ENCODE measurements at places on chromosomes 7 and 10. TPM values are rescaled to one million over a fixed set of nuclear protein-coding genes. Genes with fewer than 3 reads are reported as not detected.

DNA sequence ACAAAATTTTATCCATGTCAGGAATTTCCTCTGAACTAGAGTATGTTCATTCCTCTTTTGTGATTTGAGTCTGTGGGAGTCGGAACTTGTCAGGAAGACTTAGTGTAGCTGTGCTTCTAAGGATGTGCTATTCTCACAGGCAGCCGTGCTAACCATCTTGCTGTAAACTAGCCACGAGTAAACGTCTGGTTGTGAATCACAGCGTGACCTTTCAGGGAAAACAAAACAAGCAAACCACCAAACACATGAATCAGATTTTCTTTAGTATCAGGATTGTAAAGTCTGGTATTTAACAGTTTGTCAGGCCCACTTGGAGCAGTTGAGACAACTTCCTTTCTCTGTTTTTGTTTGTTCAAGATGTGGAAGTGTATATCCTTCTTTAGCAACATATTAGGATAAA is 32.0 kb downstream of the AUTS2 start:
- no peak for DNase-seq
- no peaks in the 10 kb centered on the region for H3K4me1 ChIP-seq
- H3K36me3 ChIP-seq: no peaks in the 10 kb centered on the region
- H3K27me3 ChIP-seq: no peaks in the 10 kb centered on the region

- H3K27me3 ChIP-seq: peaks cover 9% of the 10 kb centered on the region
- H3K4me1 ChIP-seq: peaks cover 10% of the 10 kb centered on the region
- H3K27ac ChIP-seq: no peak overlapping the region
- DNase-seq: no peak
Measured at GRCh38 chr7:41701068-41701941, 1.6 kb downstream of the INHBA start.

Gene NUTM2D
- 4.7 TPM for total RNA-seq

DNA sequence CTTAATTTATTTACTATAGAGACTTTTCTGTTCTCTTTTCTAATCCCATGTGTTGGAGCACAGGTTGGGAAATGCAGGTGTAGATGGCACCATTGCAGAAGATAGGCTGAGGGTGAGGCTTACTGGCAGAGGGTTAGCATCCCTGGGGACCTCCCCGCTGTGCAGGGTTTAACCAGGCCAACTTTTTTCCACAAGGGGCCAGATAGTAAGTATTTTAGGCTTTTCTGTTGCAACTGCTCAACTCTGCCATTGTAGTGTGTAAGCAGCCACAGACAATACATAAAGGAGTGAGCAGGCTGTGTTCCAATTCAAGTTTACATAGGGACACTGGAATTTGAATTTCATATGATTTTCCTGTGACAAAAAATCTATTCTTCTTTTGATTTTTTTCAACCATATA is 34.6 kb upstream of the AOAH start:
- no peak overlapping the region for H3K4me3 ChIP-seq
- no peak for DNase-seq
- no peaks in the 10 kb centered on the region for H3K4me1 ChIP-seq
- no peak overlapping the region for H3K27ac ChIP-seq
- no peaks in the 10 kb centered on the region for H3K27me3 ChIP-seq
- H3K36me3 ChIP-seq: no peaks in the 10 kb centered on the region

Gene SPACDR
- total RNA-seq: 4.6 TPM

DNA sequence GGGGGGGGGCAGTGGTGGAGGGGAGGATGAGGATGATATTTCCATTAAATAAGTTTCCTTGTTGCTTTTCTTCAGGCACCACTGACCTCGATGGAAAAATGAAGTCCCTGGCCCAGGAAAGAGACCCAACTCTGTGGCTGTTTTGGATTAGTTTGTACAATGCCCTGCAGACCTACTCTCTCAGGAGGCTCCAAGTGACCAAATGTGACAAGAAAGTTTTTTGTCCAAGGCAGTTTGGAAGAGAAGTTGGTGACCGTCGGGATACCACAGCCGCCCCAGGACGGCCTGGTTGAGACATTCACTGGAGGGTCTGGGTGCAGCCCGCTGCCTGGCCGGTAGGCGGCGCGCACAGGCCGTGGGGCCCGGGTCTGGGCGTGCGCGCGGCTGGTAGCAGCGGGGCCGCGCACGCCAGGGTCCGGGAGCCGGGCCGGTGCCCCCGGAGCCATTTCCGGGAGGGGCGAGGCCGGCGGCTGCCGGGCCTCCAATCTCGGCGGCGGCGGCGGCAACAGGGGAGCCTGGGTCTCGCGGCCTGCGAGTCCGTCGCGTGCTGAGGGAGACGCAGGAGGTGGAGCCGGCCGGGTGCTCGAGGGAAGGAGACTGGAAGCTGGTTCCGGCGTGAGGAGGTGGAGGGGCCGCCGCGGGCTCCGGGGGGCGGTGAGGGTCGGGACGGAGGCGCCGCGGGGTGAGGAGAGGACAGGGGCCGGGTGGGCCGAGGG is at the start of gene SGPL1:
Gene SGPL1, plus strand, starts transcription at position 445 of the 716 bp plus-strand sequence. CDS start 906 bp downstream, outside the sequence.
- no peaks in the 10 kb centered on the region for H3K27me3 ChIP-seq
- peak within 1 kb of the TSS; percentile 72 for H3K4me3 ChIP-seq
- DNase-seq: peak; percentile 74
- H3K4me1 ChIP-seq: peaks cover 28% of the 10 kb centered on the region
- H3K36me3 ChIP-seq: no peaks in the 10 kb centered on the region
- H3K27ac ChIP-seq: peak within 1 kb of the TSS; percentile 44

- DNase-seq: no peak
- no peaks in the 10 kb centered on the region for H3K27me3 ChIP-seq
- peaks cover 5% of the 10 kb centered on the region for H3K36me3 ChIP-seq
- H3K4me1 ChIP-seq: no peaks in the 10 kb centered on the region
- no peak overlapping the region for H3K4me3 ChIP-seq
Measured at GRCh38 chr7:131483586-131483985, 72.8 kb downstream of the PODXL start.

Gene DNAJC2
- 36.0 TPM for total RNA-seq

Gene IPMK
- 6.1 TPM for total RNA-seq

DNA sequence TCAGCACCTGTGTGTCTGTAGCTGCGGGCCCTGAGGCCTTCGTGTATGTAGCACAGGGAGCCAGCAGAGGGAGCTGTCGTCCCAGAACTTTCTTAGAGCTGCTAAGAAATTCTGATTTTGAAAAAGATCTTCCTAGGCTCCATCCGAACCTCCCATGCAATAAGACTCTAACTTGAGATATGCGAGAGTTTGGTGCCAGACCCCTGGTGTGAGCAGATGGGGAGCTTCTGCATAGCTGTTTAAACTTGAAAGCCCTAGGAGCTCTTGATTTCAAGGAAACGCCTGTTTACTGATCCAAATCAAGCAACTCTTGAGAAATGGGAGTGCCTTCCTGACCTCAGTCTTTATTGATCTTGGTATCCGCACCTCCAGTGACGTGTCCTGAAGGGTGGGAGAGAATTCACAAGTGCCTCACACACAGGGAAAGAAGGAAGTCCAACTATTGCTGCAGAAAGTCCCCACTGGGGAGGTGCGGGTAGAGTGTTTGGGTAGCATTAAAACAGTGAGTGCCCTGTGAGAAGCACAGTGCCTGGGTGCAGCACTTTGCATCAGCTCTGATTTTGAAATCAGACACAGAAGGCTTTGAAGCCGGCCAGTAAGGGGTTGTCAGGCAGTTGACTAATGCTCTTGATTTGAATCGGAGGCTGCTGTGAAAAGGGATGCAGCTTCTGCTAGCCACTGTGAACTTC is 66.4 kb upstream of the STRIP2 start:
- H3K4me1 ChIP-seq: peaks cover 17% of the 10 kb centered on the region
- peak overlapping the region; percentile 32 for H3K4me3 ChIP-seq
- peak overlapping the region; percentile 0 for H3K27ac ChIP-seq
- DNase-seq: peak; percentile 68
- no peaks in the 10 kb centered on the region for H3K36me3 ChIP-seq
- no peaks in the 10 kb centered on the region for H3K27me3 ChIP-seq

Gene ACTL6B
- total RNA-seq: not detected

DNA sequence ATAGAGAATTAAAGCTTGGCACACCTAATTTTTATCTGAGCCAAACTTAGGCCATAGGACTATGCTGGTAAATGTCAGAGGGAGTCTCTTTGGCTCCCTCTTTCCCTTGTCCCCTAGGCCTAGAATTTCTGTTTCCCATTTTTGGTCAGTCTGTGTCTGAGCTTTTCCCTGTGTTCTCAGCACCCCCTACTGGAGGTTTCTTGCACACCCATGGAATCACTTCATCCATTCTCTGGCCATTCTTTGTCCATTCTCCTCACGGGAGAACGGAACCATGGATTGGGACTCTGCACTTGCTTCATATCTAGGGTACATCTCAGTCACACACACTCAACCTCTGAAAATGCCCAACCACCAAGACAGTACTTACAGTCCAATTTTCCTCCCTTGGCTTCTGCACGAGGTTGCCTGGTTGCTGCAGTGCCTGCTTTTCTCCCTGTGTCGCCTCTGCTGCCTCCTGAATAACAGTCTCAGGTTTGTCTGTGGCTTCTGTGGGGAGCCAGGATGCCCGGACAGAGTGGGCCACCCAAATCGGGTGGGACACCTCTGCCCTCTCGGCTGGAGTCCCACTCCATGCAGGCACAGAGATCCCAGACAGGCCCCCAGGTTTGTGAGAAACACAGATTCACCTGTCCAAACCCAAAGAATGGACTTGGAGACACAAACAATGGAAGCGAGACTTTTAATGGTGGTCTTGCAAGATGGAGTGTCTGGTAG is 35.1 kb upstream of the DNAH11 start:
- H3K27me3 ChIP-seq: no peaks in the 10 kb centered on the region
- H3K4me3 ChIP-seq: no peak overlapping the region

GRCh38 chr7:100208911-100209408 is 10.8 kb upstream of the PVRIG start:
- DNase-seq: no peak
- no peak overlapping the region for H3K4me3 ChIP-seq
- no peaks in the 10 kb centered on the region for H3K36me3 ChIP-seq
- H3K27me3 ChIP-seq: no peaks in the 10 kb centered on the region
- no peak overlapping the region for H3K27ac ChIP-seq
- peaks cover 37% of the 10 kb centered on the region for H3K4me1 ChIP-seq

All from CD4-positive, alpha-beta memory T cell (primary cell).